DND-41 (cell line): ENCODE measurements at places on chromosomes 16 and 17.

DNA sequence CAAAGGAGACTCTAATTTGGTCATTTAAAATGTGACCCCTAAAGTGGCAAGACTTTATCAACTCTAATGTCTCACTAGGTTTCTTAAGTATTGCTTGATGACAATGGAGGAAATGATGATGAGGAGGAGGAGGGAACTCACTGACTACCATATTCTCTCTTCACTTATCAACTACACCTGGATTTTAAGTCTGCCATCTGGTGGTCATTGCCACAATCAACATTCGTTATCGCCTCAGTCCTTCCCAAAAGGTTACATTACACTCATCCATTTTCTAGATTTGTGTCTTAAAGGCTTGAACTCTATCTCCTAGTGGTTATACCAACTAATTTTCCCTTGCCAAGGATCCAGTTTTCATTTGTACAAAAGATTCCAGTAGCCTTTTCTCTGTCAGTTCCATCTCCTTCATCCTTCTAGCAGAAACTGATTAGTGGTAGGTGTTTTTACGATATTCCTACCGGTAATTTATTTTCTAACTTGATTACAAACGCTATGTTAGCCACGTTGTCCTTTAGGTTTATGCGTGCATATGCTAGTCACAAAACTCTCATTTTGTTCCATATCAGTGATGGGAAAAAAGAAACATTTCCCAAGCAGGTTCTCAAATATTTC is 114.6 kb upstream of the NOG start:
- no peak overlapping the region for H3K27ac ChIP-seq
- H3K4me3 ChIP-seq: no peak overlapping the region
- peak; percentile 37 for DNase-seq
- H3K36me3 ChIP-seq: no peaks in the 10 kb centered on the region
- no peaks in the 10 kb centered on the region for H3K27me3 ChIP-seq

- H3K27me3 ChIP-seq: peaks cover 4% of the 10 kb centered on the region
- H3K4me1 ChIP-seq: no peaks in the 10 kb centered on the region
- no peaks in the 10 kb centered on the region for H3K36me3 ChIP-seq
- H3K4me3 ChIP-seq: no peak overlapping the region
- no peak overlapping the region for H3K27ac ChIP-seq
- DNase-seq: no peak
Observed at GRCh38 chr17:73976676-73977521, 226.6 kb upstream of the RPL38 start.

DNA sequence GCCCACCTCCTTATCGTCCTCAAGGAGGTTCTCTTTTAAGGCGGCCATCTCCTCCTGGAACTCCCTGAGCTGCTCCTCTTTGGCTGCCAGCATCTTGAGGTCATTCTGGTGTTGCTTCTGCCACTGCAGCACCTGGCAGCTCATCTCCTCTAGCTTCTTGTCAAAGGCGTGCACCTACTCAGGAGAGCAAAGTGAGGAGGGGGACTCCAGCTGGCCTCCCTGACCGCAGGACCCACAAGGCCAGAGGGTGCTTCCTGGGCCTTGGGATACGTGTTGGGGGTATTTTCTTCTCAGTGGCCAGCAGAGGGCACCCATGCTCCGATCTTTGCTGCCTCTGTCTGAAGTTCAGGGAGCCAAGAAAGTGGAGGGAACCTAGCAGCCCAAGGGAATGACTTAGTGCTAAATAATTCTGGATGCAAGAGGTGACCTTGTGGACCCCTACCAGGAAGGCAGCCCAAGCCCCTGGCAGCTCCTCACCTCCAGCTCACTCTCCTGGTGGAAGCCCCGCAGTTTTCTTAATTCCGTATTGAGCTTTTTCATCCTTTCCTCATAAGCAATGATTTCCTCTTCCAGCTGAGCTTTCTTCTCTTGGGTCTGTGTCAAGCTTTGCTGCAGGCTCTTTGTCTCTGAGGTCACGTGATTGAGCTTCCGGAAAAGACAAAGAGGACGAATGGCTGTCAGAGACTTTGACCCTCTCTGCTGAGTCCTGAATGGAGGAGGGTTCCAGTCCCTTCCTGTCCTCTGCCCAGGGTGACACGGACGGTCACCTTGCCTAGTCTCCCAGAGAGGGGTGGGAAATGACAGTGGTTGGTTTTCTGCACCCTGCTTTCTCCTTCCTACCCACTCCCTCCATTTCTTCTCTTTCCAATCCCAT is 31.4 kb downstream of the DHX38 start:
- H3K27ac ChIP-seq: no peak overlapping the region
- H3K27me3 ChIP-seq: no peaks in the 10 kb centered on the region
- no peaks in the 10 kb centered on the region; the same call in 1 of the 2 replicates for H3K36me3 ChIP-seq
- no peaks in the 10 kb centered on the region for H3K4me1 ChIP-seq
- no peak overlapping the region for H3K4me3 ChIP-seq
- peak; percentile 73 for DNase-seq

DNA sequence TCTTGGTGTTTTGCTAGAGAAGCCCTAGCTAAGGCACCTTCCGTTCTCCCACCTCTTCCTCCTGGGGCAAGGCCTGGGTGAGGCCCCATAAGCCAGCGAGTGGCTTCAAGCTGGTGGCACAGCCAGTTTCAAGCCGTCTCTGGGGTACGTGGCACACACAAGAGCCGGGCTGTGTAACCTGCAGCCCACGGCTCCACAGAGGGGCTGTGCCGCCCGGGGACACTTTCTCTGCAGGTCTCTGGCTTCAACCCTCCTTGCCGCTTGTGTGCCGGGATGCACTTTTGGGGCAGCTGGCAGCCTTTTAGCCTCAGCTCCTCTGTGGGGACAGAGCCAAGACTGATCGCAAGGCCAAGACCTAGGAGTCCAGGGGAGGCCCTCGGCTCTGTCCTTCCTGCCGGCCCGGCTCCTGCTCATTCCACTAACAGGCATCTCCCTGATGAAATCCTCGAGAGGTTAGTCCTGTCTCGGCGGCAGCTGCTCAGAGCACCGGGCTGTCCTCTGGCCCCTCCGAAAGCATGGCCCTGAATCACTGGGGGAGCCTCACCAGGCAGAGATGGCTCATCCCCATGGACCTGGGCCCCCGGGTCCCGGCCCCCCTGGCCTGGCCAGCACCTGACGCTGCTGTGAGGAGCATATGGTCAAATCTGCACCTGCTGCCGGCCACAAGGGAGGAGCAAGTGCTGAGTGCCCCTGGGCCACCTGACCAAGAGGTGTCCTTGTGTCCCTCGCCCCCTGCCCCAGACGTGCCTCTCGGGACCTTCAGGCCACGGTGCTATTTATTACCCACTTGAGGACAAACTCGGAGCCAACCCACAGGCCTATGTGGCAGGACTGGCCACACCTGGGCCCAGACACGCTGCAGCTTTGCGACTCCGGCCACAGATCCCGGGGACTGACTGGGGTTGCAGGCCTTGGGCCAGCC is 98.5 kb downstream of the METRNL start:
- no peak overlapping the region for H3K4me3 ChIP-seq
- H3K27me3 ChIP-seq: no peaks in the 10 kb centered on the region
- H3K4me1 ChIP-seq: no peaks in the 10 kb centered on the region
- H3K27ac ChIP-seq: no peak overlapping the region

GRCh38 chr16:69601250-69601649 is 35.5 kb downstream of the NFAT5 start:
- no peak overlapping the region for H3K27ac ChIP-seq
- H3K36me3 ChIP-seq: no peaks in the 10 kb centered on the region
- no peak overlapping the region for H3K4me3 ChIP-seq
- no peaks in the 10 kb centered on the region for H3K27me3 ChIP-seq
- no peak for DNase-seq
- no peaks in the 10 kb centered on the region for H3K4me1 ChIP-seq

GRCh38 chr16:53789137-53789536 is 85.2 kb downstream of the FTO start:
- H3K4me3 ChIP-seq: no peak overlapping the region
- no peaks in the 10 kb centered on the region for H3K4me1 ChIP-seq
- H3K27ac ChIP-seq: peak overlapping the region; percentile 24; the same call in 1 of the 2 replicates
- DNase-seq: no peak
- H3K36me3 ChIP-seq: no peaks in the 10 kb centered on the region

GRCh38 chr16:47387026-47387734 is 73.7 kb downstream of the ITFG1 start:
- peaks cover 5% of the 10 kb centered on the region for H3K4me1 ChIP-seq
- no peak overlapping the region for H3K4me3 ChIP-seq
- no peaks in the 10 kb centered on the region for H3K36me3 ChIP-seq
- no peak for DNase-seq
- H3K27me3 ChIP-seq: no peaks in the 10 kb centered on the region

DNA sequence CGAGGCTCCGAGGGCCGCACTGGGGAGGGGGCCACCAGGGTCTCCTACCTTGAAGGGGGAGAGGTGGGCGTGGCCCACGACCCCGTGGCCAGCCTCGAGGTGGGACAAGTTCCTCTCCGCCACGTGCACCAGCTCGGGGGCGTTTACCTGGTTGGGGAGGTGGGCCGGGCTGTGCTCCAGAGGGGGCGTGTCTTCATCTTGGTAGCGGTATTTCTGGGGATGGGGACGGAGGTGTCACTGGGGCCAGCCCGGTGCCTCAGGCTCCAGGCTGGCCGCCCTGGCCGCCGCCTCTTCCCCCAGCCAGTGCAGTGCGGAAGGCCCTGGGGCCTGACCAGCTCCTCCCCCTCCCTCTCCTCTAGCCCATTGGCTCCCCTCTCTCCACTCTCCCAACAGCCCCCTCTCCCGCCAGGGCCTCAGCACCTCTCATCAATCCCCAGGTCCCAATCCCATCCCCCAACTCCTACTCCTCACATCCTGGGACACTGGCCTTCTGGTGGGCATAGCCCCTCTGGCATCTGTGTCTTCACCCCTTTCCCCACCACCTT is 11.5 kb downstream of the DLG4 start:
- no peak overlapping the region for H3K4me3 ChIP-seq
- no peak overlapping the region for H3K27ac ChIP-seq
- H3K27me3 ChIP-seq: no peaks in the 10 kb centered on the region
- H3K4me1 ChIP-seq: peaks cover 19% of the 10 kb centered on the region

GRCh38 chr16:47731252-47731651 is 270.1 kb downstream of the PHKB start:
- H3K36me3 ChIP-seq: no peaks in the 10 kb centered on the region
- no peak for DNase-seq
- no peaks in the 10 kb centered on the region for H3K4me1 ChIP-seq
- no peak overlapping the region for H3K4me3 ChIP-seq
- no peak overlapping the region for H3K27ac ChIP-seq

DNA sequence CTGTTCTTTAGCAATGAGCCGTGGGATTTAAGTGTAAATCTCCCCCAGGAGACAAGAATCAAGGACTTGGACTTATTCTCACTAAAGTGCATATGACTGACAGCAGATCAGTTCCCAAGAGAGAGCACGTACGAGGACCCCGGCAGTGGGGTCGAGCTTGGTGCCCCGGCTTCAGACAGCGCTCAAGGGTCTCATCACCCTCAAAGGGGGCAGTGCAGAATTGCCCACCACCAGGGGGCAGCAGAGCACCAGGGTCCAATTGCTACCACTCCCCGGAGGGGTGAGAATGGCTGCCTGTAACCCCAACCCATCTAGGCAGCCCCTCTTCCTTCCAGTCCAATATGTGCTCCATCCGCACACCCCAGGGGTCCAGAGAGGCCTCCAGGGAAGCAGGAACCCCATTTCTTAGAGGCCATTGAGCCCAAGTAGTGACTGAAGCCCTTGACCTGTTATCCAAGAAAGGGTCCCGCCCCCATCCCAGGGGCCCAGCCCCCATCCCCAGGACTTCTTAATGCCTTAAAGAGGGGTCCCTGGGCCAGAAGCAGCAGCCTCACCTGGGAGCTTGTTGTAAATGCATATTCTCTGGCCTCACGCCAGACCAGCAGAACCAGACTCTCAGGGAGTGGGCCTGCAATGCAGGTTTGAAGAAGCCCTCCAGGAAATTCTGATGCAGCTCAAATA is 86.1 kb downstream of the ZDHHC7 start:
- no peaks in the 10 kb centered on the region for H3K36me3 ChIP-seq
- H3K27ac ChIP-seq: no peak overlapping the region
- no peaks in the 10 kb centered on the region for H3K27me3 ChIP-seq
- no peak overlapping the region for H3K4me3 ChIP-seq

DNA sequence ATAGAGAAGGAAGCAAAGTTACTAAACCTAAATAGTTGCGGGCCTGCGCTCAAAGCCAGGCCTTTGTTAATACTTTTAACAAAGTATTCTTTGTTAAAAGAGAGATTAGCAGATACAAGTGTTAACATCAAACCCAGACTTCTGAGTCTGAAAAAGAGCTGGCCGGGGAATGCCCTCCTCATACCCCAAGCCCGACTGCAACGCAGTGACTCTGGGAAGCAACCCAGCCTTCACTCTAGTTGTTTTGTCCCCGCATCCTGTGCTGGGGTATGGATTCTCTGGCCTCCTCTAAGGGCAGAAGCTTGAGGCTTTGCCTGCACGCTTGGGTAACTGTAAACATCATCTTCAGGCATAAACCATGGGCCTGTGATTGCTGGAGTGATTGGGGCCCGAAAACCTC is 48.3 kb downstream of the ADCY7 start:
- no peaks in the 10 kb centered on the region for H3K27me3 ChIP-seq
- no peak overlapping the region for H3K27ac ChIP-seq
- no peak for DNase-seq
- no peaks in the 10 kb centered on the region for H3K4me1 ChIP-seq
- H3K4me3 ChIP-seq: no peak overlapping the region

DNA sequence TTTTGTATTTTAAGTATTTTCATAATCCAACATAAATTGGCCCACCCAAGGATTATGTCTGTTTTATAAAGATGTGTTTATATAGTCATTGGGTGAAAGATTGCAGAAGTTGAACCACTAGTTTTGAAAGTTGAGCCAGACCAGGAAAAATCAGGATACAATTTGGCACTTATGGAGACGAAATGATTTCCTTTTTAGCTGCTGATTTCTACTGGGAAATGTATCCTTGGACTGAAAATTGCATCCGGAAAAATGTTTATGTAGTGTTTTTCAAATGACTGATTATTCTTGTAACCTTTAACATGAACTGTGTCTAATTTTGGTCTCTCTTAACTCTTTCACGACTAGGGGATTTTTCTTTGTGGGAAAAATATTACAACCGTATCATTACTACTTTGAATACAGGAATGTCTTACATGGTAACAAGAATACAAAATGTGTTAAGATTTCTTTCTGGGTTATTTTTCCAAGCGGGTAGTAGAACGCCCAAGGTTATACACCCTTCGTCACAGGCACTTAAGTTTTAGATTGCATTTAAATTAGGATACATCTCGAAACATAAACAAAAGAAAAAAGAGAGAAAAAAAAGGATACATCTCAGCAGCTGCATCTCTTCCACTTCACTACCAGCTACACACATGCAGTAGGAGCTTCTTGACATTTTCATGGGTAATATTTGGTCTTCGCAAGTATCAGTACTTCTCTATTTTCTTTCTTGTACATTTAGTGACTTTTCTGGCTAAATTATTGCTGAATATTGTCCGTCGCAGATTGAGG is 273.0 kb upstream of the TBX2 start:
- H3K36me3 ChIP-seq: no peaks in the 10 kb centered on the region
- no peak for DNase-seq
- no peak overlapping the region for H3K27ac ChIP-seq
- no peak overlapping the region for H3K4me3 ChIP-seq
- no peaks in the 10 kb centered on the region for H3K4me1 ChIP-seq

DNA sequence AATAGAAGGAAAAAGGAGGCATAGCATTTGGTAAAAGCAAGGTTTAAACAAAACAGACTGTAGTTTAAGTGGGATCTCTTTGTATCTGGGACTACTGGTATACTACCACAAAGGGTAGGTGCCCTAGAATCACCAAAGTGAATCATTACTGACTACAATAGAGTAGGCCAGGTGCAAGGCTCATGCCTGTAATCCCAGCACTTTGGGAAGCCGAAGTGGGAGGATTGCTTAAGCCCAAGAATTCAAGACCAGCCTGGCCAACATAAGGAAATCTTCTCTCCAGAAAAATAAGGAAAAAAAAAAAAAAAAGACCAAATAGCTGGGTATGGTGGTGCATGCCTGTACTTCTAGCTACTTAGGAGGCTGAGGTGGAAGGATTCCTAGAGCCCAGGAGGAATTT is 60.8 kb upstream of the CORO6 start:
- peaks cover 18% of the 10 kb centered on the region; the same call in 1 of the 2 replicates for H3K36me3 ChIP-seq
- no peak for DNase-seq
- no peak overlapping the region for H3K27ac ChIP-seq
- peaks cover 4% of the 10 kb centered on the region; the same call in 1 of the 2 replicates for H3K4me1 ChIP-seq
- H3K4me3 ChIP-seq: no peak overlapping the region
